ENCODE measurements at places on chromosomes 16 and 17.

DNA sequence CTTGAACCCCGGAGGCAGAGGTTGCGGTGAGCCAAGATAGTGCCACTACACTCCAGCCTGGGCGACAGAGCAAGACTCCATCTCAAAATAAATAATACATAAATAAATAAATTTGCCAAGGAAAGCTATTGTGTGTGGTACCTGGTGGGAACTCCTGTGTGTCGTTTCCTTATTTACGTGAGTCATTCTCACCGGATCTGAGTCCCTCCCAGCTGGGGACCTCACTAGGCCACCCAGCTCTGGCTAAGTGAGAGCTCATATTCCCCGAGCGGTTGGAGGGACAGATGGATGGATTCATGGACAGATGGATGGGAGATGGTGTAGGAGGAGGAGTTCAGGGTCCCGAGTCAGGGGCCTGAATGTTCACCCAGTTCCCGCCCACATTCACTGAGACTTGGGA is 22.9 kb upstream of the C1QL1 start:
- no peak for DNase-seq

- peak; percentile 31 for DNase-seq
Observed at GRCh38 chr17:58391302-58391984, 25.9 kb downstream of the RNF43 start.

GRCh38 chr16:4306470-4307214 is 9.2 kb upstream of the GLIS2 start:
- DNase-seq, result no peak

DNA sequence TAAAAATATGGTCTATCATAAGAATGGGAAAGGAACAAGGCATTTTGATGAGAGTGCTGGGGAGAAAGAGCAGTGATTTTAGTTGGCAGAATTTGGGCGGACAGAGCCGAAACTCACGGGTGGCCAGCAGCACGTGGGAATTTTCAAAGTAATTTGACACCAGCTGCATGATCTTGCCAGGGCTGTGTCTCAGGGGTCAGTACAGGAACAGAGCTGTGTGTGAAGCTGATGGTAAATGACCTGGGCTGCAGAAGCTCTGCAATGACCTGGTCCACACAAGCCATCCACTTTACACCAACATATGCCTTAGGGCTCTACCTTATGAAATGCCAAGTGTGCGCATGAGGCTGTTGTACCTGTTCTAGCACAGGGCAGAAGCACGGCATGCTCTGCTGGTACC is 112.0 kb downstream of the ZFHX3 start:
- no peak for DNase-seq

DNA sequence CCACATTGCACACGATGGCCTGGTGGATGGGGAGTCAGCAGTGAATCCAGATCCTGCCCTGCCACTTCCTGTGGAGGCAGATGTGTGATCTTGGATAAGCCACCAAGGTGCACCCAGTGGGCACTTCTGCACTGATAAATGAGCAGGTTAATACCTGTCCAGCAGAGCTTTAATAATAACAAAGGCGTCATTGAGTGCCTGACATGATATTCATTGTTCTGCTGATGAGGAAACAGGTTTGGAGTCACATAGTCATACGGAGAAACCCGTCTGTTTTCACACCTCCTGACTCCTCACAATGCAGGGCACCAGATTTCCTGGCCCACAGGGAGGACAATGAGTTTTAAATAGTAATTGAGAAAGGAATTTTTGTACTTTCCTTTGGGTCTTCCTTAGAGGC is 324.6 kb upstream of the CDH5 start:
- DNase-seq, result no peak

DNA sequence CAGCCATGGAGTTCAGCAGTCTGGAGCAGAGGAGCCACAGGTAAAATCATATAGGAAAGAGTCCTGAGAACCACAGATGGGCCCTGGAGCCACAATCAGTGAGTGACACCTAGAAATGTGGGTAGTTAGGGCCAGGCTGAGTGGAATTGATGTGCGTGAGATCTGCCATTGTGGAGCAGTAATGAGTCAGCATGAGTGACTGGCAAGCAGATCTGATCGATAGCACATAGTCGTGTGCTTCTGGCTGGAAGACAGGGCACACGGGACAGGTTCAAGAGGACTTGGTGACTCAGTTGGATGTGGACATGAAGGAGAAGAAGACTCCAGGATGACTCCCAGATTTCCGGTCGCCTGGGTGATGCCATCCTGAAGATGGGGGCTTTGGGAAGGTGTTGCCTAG is 12.3 kb downstream of the ADORA2B start:
- no peak for DNase-seq

Measured in NCI-H1930 (cell line).